ENCODE measurements at places on chromosomes 5 and 9.

- peak; percentile 14 for DNase-seq
Measured at GRCh38 chr5:59367791-59368394, 525.6 kb downstream of the PDE4D start.

GRCh38 chr5:78659714-78660113 lies 11.1 kb upstream of the LHFPL2 start:
- no peak for DNase-seq

DNA sequence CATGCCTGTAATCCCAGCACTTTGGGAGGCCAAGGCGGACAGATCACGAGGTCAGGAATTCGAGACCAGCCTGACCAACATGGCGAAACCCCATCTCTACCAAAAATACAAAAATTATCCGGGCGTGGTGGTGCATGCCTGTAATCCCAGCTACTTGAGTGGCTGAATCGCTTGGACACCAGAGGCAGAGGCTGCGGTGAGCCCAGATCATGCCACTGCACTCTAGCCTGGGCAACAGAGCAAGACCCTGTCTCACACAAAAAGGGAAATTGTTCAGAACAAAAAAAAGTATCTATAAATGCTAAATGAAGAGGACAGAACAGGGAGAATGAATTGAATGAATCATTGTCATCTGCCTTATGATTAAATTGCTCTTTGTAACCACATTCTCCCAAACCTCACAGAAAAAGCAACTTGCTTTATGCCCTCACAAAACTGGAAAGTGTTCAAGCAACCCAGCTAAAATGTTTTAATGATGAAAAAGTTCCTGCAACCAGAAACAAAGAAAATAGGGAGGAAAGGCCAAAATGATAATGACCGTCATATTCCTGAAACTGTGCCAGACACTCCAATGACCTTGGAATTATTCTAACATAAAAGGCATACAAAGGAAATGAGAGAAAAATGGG lies 83.7 kb downstream of the SERINC5 start:
- no peak for DNase-seq

GRCh38 chr5:6535594-6535993 lies 86.9 kb downstream of the UBE2QL1 start:
- no peak for DNase-seq

DNA sequence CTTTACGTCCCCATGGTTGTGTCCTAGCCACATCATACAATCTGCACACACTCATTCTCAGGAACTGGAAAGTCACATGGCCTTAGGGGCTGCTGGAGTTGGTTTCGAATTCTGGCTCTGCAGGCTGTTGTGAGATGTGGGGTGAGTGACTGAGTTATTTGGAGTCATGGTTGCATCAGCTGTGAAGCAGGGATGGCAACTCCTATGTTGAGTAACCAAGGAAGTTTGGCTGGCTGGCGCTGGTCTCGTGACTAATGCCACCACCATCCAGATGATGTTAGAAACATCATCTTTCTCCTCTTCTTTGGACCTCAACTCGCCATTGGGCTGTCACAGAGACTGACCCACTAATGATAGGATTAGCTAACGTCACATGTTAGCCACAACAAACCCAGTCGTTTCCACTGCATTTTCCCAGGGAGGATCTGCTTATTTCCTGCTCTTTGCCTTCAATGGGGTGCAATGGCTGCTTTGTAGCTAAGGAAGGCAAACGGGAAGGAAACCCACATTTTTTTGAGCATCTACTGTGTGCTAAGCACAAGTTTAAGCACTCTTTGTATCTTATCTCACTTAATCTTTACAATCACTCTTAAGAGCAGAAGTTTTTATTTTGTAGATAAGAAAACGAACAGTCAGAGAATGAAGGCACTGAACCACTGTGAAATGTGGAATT lies 78.1 kb upstream of the UBTD2 start:
- DNase-seq, result peak; percentile 9

- DNase-seq, result no peak
Measured at GRCh38 chr9:79233542-79233941, 338.2 kb upstream of the TLE4 start.

DNA sequence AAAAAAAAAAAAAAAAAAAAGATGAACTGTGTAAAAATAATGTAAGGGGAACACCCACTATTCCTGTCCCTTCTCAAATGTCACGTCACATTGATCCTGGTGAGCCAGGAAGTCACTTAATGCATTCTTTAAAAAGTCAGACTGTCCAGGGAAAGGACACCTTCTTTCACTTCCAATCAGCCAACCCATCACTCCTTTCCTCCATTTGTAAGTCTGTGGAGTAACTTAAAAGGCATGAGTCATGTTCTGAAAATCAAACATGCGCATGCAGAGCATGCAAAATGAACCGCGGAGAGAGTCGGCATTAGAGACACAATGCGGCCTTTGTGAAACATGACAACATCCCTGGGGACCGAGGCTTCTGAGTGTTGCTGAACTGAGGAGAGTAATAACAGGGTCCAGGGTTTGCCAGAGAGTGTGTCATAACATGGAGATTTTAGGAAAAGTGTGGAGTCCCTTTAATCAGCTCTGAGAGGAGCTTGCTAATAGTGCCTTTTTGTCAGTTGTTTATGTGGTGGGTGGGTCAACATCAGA lies 77.6 kb upstream of the SEMA6A start:
- no peak for DNase-seq

GRCh38 chr9:135835131-135835530 lies 72.2 kb downstream of the CAMSAP1 start:
- DNase-seq, result no peak

GRCh38 chr9:100066539-100066938 lies 32.3 kb downstream of the ERP44 start:
- no peak for DNase-seq

- DNase-seq, result peak; percentile 38
Measured at GRCh38 chr9:34437006-34437925, 21.1 kb downstream of the FAM219A start.

- DNase-seq, result no peak
Measured at GRCh38 chr5:55096182-55096581, 6.3 kb upstream of the GZMA start.

DNA sequence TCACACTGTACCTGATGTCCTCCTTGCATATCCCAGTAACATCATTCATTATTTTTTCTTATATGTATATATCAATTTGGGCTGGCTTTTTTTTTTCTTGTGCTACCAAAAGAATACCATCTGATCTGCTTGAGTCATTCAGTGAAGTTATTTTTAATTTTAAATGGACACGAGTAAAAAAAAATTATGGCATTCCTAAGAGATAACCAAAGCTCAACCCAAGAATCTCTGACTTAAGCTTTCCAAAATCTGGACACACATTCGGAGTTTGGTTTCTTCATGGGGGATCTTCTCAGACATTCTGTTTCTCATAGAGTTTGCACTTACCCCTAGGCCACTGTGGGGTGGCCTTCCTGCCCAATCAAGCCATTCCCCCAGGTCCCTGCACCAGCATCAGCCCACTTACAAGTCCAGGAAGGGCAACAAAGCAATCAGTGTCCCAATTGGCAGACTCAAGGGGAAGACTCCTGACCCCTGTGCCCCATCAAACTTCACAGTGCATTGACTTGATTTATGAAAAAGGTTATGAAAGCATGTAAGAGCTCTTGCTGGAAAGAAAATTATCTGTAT lies 49.2 kb upstream of the SPDL1 start:
- no peak for DNase-seq

- no peak for DNase-seq
Measured at GRCh38 chr9:68980341-68980914, 33.5 kb downstream of the PRKACG start.

DNA sequence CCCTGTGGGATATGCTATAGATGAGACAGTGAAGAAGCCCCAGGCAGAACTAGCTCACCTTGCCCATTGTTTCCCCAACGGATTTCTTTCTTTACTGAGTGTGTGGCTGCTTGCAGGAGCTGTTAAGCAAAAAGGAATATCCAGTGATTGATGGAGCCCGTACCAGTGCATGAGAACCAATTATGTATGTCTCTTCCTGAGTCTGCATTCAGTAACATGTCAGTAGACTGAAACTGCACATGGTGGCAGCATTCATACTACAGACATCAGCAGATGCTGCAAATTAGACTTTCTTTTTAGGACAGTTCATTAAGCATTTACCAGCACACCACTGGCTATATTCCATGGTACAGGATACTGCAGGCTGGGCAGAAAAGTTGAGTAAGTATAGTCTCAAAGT lies 90.3 kb upstream of the PLCXD3 start:
- no peak for DNase-seq

GRCh38 chr5:149951138-149951749 lies 6.7 kb upstream of the PDE6A start:
- DNase-seq, result no peak

- DNase-seq, result no peak
Measured at GRCh38 chr9:23830929-23831730, 5.1 kb upstream of the ELAVL2 start.

DNA sequence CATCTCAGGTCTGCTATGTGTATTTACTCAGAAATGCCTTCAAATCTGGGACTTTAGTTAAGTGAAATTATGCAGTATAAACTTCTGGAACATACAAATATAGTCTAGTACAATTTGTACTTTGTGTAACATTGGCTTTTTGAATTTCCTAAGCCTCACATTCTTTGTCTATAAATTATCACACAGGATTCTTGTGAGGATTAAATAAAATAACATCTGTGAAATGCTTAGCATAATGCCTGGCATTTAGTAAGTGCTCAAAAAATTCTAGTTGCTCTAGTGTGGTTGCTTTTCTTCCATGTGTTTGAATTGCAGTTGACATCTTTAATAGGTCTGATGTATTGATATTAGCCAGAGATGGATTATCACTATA lies 2.6 kb downstream of the HMMR start:
- no peak for DNase-seq

DNA sequence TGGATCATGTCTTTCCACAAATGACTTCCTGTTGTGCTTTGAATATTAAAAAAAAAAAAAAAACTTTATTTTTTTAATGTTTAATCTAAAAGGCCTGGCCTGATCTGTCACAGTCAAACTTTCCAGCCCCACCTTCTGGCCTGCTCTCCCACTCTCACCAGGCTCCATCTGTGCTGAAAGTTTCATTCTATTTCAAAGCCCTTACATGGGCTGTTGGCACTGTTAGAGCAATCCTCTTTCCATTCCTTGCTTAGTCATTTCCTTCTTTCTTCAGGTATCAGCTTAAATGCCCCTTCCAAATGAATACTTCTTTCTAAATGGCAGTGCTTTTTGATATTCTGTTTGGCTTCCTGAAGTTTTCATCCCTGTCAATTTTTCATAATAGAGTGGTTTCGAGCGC lies 1104.8 kb upstream of the C9orf72 start:
- no peak for DNase-seq

GRCh38 chr5:98110791-98111190 lies 662.7 kb upstream of the RGMB start:
- no peak for DNase-seq

DNA sequence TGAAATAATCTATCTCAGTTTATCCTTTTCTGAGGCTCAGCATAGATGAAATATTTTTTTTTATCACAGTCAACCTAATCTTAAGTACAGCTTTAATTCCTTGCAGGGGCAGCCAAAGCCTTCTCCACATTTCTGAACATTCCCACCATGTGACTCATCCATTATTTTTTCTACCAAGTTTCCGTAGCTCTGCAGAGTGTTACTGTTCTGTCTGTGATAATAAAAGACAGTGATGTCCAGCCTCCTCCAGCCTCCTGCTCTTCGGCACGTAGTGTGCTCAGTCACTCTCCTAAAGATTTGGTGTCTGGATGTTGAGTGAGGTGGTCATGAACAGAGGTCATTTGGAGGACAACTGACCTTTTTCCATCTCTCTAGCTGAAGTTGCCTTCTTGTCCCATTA lies 338.1 kb upstream of the ADAMTS16 start:
- DNase-seq, result no peak

DNA sequence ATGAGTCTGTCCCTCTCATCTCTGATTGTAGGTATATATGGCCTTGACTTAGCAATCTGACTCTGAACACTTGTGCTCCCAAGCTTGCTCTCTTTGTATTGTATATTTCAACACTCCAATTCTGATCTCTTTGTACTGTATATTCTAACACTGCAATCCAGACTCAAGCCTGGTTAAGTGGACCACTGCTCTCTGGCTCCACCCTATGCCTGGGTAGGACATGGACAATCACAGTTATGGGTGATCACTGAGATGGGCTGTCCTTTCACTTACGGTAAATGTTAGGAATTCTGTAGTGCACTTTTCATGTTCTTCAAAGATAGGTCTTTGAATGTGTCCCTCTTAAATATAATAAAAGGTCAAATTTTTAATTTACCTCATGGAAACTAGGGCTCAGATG lies 165.1 kb downstream of the TLR4 start:
- no peak for DNase-seq

GRCh38 chr5:134662971-134663370 lies 14.4 kb downstream of the SEC24A start:
- no peak for DNase-seq

- no peak for DNase-seq
Measured at GRCh38 chr5:128966846-128967245, 1.6 kb downstream of the SLC27A6 start.
